ENCODE measurements at places on chromosomes 6 and 20. TPM values are rescaled to one million over a fixed set of nuclear protein-coding genes. Genes with fewer than 3 reads are reported as not detected.
A peak's percentile ranks its signal among the peaks of the same experiment; 100 is the strongest.

DNA sequence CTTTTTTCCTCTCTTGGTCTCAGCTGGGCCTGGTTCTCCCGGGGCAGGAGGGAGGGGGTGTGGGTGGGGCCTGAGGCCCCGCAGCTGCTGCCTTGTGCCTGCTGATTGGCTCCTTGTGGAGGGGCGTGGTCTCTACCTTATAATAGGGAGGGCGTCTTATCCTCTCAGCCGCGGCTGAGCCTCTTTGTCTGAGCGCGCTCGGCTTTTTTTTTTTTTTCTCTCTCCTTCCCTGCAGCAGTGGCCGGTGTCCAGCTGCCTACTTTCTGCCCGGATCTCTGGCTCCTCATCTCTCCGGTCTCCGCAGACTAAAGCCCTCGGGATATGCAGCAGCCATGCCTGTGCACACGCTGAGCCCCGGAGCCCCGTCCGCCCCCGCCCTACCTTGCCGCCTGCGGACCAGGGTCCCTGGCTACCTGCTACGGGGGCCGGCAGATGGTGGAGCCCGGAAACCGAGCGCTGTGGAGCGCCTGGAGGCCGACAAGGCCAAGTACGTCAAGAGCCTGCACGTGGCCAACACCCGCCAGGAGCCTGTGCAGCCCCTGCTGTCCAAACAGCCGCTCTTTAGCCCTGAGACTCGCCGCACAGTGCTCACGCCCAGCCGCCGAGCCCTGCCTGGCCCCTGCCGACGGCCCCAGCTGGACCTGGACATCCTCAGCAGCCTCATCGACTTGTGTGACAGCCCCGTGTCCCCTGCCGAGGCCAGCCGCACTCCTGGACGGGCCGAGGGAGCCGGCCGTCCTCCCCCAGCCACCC lies 11.1 kb downstream of the FAM110A start:
- peak; percentile 95 for DNase-seq

GRCh38 chr20:61980647-61981583 lies 84.8 kb downstream of the TAF4 start:
- DNase-seq, result no peak

GRCh38 chr20:39661833-39662232 lies 699.7 kb downstream of the DHX35 start:
- no peak for DNase-seq

DNA sequence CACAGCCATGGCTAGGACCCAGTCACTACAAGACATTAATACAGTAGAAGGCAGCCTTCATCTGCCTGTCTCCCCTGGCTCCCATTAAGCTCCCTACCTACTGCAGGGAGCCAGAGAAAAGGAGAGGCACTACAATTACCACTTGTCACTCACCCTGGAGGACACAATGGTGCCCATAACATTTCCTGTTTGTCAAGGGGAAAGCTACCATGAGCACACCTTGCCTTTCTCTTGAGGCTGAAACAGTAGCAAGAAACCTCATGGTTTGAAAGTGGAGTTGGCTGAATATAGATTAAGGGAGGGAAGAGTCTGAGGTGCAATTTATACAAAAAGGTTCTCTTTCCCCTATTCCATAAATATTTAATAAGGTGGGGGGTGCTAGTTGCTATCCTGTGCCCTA lies 27.9 kb downstream of the STK38 start:
- no peak for DNase-seq

DNA sequence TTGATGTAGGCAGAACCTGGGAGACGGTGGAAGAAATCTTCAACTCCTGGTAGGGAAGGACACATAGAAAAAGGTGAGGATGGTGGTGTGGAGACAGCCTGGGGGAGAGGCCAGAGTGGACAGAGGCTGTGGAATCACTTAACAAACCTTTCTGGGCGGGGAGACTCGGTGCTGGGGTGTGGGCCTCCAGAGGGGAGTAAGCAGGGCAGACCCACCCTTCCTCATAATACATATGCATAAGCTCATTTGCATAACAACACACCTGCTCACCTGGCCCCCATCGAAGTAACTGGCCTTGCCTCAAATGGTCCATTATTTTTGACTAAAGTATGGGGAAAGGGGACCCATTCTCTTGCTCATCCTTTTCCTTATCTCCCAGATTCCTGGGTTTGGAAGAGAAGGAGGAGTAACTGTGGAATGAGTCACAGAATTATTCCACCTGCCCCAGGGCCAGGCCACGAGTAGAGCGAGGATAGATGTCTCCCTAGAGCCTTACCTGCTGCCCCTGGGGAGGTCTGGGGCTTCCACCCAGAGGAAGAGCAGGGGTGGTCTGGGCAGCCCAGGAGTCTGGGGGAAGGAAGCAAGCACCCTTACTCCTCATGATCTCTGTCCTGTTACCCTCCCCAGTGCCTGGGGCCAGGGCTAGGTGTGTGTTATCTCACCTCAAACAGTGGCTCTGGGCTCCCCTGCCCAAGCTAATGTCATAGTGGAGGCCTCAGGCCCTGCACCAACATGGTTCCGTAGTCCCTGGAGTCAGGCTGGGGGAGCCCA lies 10.7 kb upstream of the VEGFA start:
- DNase-seq, result no peak

DNA sequence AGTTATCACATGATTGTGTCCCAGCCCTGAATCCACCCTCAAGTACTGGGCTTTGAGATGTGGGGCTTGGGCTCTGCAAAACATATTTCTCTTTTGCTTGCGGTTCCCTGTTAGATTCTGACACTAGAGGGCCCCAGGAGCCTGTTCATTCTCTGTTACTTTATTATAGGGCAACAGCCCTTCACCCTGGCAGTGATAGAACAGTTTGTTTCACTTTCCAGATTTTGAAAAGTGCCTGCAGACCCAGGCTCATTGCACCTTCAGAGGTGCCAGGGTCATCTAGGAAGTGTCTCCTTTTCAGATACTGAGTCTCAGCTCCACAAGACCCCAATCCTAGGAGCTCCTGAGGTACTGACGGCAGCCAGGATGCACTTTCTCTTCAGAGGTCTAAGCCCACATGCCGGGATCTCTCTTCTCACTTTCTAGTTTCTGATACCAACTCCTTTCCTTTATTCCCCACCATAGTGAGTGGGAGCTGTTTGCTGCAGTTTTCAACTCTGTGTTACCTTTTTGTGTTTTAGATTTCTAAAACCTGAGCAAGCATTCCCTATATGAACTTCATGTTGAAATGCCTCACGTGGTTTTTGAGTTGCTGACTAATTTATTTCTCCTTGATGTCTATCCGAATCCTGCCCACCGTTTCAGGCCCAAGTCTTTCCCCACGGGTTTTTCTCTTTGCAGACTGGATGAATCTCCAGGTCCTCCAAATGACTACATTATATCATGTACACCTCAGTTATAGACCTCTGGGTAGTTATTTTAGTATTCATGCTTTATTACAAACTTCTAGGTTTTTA lies 10.9 kb downstream of the ABT1 start:
- DNase-seq, result peak; percentile 54

Gene OR12D3
- total RNA-seq, result not detected

Gene NPBWR2
- total RNA-seq, result not detected

Gene TMEM242
- total RNA-seq, result 10.3 TPM

Gene ZC2HC1B
- total RNA-seq, result not detected

Gene COL21A1
- 1.4 TPM for total RNA-seq

Gene KIF25
- total RNA-seq, result 0.59 TPM

Gene SLC22A3
- 2.8 TPM for total RNA-seq

Gene PM20D2
- total RNA-seq, result 8.4 TPM
